ENCODE measurements at places on chromosomes 3 and 15.

DNA sequence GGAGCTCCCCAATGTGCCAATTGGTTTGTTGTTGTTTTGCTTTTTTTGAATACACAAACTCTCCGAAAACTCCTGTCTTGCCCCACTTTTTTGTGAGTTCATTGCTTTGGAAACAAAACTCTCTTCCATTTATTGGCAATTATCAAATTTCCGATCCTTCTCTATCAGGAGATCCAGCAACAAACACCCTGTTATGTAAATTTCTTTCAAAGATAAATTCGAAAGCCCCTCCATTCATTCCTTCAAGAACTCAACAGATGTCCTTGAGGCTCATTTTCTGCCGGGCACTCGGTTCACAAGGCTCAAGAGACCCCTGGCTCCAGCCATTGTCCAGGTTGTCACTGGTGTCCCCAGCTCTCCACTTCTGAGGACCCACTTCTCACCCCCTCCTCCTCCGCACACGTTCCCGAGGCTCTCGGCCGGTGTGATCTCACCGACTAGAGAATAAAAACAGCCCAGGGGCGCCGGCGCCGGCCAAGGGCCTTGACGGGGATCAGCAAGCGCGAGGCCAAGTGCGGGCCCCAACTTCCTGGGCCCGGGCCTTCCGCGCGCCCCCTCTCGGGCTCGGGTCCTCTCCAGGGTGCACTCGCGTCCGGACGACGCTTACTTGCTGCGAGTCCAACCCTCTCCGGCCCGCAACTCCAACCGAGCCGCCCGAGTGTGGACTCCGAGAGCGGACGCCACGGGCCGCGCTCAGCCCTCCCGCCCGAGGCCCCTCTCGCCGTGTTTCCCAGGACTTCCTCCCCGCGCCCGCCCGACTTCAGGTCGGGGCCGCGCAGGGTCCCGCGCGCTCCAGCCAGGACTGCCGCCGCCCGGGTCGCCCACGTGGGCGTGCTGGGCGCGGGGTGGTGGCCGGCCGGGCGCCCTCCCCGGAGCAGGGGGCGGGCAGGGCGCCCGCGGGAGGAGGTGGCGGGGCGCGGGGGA lies 533 bp upstream of the SMAD3 start:
- DNase-seq = peak; percentile 47

DNA sequence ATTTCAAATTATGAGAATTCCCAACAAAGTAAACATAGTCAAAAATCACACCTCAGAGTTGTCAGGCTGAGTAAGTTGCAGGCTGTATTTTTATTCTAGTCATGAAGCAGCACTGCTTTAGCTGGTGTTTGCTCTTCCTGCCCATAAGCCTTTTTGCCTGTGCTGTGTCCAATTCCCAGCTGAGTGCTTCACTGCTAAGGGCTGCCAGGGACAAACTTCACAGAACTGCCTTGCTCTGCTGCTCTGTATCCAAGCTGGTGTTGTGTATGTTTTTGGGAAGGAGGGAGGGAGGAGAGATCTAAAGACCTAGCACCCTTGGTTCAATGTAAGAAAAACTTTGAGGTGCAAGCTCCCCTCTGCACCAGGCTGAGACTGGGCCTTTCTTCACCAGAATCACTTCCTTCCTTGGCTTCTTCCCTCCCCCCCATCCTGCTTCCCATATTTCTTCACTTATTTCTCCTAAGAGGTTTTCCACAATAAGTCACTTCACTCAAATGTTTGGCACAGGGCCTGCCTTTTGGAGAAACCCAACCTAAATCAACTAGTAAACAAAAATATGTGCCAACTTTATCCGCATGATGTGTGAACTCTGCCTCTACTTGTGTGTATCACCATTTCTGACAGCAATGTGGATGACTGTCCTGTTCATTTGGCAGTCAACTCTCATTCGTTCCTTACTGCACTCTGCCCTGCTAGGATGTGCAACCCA lies 156.1 kb downstream of the TBL1XR1 start:
- no peak for DNase-seq

GRCh38 chr15:37135225-37135624 lies 34.9 kb upstream of the MEIS2 start:
- DNase-seq = no peak

GRCh38 chr3:21062831-21063294 lies 688.1 kb downstream of the ZNF385D start:
- no peak for DNase-seq

- DNase-seq = no peak
Observed at GRCh38 chr3:80097674-80098073, 329.9 kb upstream of the ROBO1 start.

DNA sequence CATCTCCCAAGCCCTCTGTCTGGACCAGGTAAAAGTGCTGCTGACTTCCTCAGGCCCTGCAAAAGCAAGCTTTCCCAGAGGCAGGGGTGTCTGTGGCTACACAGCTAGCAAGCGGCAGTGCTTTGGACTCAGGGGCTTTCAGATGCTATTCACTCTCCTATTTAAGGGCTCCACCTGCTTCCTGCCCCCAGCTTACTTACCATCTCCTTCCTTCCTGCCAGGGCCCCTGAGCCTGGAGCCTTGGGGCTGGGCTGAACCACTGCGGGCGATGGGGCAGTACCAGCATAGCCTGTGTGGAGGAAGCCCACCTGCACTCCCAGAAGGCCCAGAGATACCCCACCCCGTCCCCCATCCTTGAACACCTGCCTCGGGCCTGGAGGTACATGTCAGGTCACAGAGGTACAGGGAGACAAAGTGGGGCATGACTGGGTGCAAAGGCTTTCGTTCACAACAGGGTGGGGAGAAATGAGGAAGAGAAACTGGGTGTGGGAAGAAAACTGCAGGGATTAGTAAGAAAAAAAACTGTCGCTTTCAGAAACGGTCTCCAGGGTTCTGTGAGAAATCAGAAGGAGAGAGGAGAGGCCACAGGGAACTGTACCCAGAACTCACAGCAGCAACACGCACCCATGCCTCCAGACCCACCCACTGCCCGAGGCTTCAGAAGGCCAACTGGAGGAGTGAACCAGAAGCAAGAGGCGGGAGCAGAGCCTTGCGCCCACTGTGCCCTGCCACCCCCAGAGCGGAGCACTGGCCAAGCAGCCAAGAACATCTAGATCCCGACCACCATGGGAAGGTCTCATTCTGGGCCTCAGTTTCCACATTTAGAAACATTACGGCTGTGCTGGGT lies 49.5 kb downstream of the CCDC12 start:
- no peak for DNase-seq

- no peak for DNase-seq
Observed at GRCh38 chr3:94405258-94406035, 342.6 kb downstream of the NSUN3 start.

Measured in stimulated activated naive CD8-positive, alpha-beta T cell treated with anti-CD3 and anti-CD28 coated beads, Interleukin-15, amount 100 ng/mL, for 72 hours (primary cell).